ENCODE measurements at places on chromosomes 1 and 21.

DNA sequence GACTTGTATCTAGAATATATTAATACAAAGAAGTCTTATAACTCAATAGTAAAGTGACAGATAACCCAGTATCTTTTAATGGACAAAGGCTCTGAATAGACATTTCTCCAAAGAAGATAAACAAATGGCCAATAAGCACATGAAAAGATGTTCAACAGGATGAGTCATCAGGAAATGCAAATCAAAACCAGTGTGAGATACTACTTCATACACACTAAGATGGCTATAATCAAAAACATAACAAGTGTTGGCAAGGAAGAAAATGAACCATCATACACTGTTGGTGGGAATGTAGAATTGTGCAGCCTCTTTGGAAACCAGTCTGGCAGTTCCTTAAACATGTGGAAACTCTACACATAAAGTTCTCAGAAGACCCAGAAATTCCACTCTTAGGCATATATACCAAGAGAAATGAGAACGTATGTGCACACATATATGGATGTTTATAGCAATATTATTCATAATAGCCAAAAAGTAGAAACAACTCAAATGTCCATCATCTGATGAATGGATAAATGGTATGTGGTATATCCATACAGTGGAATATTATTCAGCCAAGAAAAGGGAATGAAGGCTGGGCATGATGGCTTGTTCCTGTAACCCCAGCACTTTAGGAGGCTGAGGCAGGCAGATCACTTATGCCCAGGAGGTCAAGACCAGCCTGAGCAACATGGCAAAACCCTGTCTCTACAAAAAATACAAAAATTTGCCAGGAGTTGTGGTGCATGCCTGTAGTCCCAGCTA, 9.9 kb upstream of the MPL start:
- DNase-seq = no peak

DNA sequence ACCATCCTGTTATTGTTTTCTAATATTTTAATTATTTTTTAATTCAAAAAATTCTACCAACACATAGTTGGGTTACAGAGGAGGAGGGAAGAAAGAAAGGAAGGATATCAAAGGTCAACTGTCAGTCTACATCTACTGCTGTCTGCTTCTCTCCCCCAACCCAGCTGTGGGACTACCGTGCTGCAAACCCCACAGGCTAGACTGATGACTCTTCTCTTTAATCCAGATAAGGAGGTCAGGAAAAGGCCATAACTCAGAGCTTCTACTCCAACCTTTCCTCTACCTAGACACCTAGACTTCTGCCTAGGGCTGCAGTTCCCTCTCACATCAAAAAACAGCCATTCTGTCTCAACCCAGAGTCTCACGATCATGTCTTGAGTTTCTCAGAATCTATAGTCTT, 124.2 kb upstream of the ETV3 start:
- no peak for DNase-seq

GRCh38 chr1:168554603-168555483, 11.0 kb upstream of the XCL2 start:
- no peak for DNase-seq

DNA sequence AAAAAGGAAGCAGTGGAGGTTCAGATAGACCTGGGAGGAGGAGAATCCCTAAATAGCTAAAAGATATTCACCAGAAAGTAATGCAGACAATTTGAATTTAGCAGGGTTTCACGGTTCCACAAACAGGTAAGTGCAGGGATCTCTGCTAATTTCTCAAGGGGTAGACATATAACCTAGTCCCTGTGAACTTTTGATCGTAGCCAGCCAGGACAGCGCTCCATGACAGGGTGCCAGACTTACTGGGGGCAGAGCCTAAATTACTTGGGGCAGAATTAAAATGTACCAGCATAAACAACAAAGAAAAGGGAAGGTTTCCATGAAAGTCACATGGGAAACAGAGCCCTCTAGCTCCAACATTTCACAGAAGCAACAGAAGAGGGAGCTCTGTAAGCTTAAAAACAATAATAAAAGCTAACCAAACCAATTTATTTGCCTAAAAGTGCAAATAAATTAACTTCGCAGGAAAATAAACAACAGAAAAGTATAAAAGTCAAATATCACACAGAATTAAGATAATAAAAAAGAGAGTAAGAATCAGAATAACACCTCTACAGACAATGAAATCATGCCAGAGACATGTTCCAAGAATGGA, 198.3 kb downstream of the DUSP10 start:
- DNase-seq = peak; percentile 60

DNA sequence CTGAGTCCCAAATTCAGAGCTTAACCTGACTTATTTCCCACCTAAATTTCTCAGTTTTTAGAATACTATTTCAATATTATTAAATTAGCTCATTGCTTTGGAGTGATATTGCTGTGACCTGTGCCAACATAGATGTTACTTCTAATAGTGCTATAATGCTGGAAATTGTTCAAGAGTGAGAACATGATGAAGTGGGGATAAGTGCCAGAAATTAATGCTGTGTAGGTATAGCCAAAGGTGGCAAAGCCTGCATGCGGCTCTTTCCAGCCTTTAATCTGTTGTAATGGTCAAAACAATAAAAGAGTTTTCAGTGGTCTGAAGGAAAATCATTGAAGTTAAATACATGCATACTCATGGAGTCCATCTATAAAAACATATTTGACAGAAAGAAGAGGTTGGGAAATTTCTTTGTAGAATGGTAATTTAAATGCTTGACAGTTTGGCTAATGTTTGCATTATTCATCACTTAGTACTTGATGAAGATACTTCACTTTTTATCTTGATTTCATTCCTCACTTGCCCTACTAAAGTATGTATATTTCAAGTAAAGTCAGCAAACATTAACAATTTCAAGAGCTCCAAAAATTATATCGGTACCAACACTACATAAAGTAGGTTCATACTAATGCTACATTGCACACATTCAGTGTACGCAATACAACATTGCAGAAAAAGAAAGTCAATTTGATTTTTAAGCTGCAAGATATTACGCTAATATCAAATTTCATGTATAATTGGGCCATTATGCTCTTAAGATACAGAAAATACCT, 82.1 kb downstream of the OLFM3 start:
- no peak for DNase-seq

GRCh38 chr1:176461576-176461975, 1.4 kb upstream of the PAPPA2 start:
- no peak for DNase-seq

- DNase-seq = no peak
Measured at GRCh38 chr1:238450976-238451375, 560.3 kb upstream of the ZP4 start.

- DNase-seq = no peak
Measured at GRCh38 chr1:237471377-237471776, 419.3 kb downstream of the ZP4 start.

GRCh38 chr1:223729906-223730305, 17.6 kb downstream of the CAPN2 start:
- DNase-seq = no peak

DNA sequence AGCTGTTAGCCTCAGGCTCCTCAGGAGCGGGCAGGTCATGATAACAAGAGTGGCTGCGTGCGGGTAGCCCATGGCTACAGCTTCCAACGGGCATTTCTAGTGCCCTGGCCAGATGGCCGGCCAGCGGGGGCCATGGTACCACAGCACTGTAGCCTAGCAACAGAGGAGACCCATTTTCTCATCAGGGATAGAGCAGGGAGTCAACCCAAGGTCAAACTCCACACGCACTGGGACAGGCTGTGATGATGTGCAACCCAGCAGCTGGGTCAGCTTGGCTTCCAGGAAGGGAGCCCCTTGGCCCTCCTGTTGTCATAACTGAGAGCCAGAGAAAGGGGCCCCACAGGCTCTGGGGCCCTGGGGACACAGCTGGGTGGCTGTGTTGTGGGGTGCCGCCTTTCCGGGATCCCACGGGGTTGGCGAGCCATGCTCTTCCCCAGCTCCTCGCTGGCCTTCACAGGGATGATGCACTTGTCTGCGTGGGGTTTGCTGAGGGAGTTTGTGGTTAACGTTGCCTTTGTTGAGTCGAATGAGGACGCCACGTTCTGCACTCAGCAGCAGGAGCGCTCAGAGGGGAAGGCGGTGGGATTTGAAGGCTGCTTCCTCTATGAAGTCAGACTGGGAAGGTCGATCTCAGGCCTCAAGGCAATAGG, 46.3 kb downstream of the COL18A1 start:
- DNase-seq = no peak

DNA sequence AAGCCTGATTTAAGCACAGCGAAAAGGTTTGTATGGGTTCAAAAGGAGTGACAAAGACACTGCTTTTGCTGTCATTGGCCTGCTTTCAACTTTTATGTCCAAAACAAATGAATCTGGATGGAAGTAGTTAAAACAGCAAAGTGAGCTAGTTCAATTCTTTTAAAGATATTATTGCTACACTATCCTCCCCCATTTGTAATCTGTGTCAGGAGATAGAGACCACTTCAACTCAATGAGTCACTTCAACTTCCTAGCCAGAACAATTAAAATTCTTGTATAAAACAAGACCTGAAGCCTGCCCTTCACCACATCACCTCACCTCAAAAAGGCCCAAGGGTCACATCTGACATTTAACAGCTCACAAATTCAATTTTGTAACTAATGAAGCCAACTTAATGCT, 364.1 kb upstream of the LYPLAL1 start:
- no peak for DNase-seq

DNA sequence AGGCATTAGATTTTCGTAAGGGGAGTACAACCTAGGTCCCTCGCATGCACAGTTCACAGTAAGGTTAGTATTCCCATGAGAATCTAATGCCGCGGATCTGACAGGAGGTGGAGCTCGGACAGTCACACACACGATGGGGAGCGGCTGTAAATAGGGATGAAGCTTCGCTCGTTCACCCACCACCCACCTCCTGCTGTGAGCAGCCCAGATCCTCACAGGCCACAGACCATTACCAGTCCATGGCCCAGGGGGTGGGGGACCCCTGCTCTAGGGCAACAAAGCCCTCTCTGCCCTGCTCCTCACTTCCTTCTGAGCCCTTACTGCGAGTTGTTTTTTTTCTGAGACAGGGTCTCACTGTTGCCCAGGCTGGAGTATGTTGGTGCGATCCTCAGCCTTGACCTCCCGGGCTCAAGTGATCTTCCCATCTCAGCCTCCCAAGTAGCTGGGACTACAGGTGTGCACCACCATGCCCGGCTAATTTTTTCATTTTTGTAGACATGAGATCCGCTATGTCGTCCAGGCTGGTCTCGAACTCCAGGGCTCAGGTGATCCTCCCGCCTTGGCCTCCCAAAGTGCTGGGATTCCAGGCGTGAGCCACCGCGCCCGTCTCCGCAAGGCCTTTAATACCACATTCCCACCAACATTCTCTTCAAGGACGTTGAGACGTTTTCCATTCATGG, 21.3 kb downstream of the TRPM2 start:
- no peak for DNase-seq

- peak; percentile 24 for DNase-seq
Measured at GRCh38 chr1:119773711-119774241, 5.1 kb upstream of the HMGCS2 start.

DNA sequence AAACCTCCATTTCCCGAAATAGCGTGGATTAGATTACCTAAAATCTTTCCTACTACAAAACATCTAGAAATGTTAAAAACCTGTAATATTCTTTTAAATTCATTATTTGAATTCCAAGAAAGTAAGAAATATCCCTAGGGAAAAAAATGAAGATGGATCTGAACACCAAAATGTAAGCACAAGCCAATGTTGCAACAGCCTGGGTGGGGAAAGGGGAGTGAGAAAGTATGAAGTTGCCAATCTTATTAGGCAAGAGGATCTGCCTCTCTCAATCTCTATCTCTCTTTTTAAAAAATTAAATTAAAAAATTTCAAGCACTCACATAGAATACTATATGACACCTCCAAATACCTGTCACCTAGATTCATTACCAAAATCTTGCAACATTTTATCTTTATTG, 74.9 kb upstream of the IRF2BP2 start:
- peak; percentile 49 for DNase-seq

DNA sequence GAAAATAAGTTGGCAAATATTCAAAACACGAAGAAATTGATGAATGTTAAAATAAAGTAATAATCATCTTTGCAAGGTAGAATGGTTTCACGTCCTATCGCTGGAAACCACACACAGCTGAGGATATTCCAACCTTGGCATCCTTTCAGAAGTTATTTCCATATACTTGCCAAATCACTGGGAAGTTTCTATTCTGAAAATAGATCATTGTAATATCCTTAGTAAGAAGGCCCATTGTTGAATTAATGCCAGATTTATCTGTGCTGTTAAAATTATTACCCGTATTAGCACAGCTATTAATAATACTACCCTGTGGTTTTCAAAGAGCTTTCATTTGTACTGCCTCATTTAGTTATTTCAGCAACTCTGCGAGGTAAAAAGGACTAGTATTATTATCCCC, 81.1 kb downstream of the OLFM3 start:
- no peak for DNase-seq

GRCh38 chr1:28126783-28127490, 38.5 kb upstream of the EYA3 start:
- DNase-seq = no peak

GRCh38 chr21:33171616-33172169, 58.0 kb upstream of the IFNAR2 start:
- no peak for DNase-seq

GRCh38 chr1:7233646-7234470, 448.6 kb downstream of the CAMTA1 start:
- no peak for DNase-seq

- DNase-seq = no peak
Measured at GRCh38 chr1:239913141-239913585, 178.5 kb upstream of the FMN2 start.

GRCh38 chr1:109802901-109803561, 39.3 kb upstream of the EPS8L3 start:
- DNase-seq = no peak

GRCh38 chr1:78340006-78340405, 150.8 kb upstream of the PTGFR start:
- peak; percentile 46 for DNase-seq

DNA sequence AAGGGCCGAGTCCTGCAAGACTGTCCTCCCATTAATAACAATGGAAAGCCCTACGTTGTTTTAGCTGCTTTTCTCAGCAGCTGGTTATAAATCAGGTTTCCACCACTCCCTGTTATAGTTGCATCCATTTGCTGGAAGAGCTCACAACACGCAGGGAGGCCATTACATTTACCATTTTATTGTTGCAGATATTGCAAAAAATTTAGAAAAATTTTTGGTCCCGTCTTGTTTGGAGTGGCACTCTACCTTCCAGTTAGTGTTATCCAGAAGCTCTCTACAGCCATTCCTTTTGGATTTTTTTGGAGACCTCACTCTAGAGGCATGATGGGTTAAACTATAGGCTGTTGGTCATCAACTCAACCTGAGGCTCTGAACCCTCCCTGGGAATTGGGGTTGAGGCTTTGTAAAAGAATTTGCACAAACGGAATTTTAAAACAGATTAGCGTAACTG, 1532.1 kb upstream of the TPTE start:
- DNase-seq = no peak

GRCh38 chr21:25371841-25372425, 235.3 kb downstream of the MRPL39 start:
- DNase-seq = no peak

DNA sequence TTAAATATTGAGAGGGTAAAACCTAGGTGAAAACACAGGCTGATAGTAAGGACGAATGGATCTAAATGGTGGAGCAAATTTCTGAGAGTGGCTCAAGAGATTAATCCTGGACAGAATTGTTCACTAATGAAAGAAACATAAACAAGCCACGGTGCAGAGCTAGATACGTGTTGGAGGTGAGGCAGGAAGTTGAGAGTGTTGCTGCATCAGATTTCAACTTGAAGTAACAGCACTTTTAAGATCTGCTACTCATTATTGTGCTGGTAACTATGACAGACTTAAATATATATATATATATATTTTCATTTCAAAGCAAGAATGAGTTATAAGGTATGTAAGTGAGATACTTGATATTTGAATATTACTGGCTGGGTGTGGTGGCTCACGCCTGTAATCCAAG, 64.9 kb downstream of the PTGS2 start:
- DNase-seq = no peak
